GM20000 (cell line): ENCODE measurements at places on chromosomes 1 and 21.

GRCh38 chr21:37338671-37339551 lies 27.7 kb upstream of the DYRK1A start:
- DNase-seq: no peak

- DNase-seq: no peak
These were observed 372.1 kb downstream of the PTPRC start for GRCh38 chr1:199010933-199011332.

- DNase-seq: no peak
These were observed 96.4 kb upstream of the FMN2 start for GRCh38 chr1:239995281-239995680.

DNA sequence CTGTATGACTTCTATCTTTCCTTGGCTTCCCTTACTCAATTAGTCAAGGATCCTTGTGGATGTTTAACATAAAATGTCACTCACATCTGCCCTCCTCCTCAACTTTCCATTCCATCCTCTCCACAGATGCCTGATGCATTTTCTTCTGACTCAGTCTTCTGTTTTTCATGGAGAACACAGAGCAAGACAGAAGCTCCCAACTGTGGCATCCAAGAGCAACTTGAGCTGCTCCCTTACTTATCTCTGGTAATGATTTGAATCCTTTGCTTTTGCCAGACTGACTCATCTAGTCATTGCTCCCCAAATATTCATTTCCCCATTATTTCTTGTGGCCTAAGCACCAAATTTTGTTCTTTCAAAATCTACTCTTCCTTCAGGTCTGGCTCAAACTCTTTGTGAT lies 120.6 kb downstream of the LYPLAL1 start:
- DNase-seq: no peak

DNA sequence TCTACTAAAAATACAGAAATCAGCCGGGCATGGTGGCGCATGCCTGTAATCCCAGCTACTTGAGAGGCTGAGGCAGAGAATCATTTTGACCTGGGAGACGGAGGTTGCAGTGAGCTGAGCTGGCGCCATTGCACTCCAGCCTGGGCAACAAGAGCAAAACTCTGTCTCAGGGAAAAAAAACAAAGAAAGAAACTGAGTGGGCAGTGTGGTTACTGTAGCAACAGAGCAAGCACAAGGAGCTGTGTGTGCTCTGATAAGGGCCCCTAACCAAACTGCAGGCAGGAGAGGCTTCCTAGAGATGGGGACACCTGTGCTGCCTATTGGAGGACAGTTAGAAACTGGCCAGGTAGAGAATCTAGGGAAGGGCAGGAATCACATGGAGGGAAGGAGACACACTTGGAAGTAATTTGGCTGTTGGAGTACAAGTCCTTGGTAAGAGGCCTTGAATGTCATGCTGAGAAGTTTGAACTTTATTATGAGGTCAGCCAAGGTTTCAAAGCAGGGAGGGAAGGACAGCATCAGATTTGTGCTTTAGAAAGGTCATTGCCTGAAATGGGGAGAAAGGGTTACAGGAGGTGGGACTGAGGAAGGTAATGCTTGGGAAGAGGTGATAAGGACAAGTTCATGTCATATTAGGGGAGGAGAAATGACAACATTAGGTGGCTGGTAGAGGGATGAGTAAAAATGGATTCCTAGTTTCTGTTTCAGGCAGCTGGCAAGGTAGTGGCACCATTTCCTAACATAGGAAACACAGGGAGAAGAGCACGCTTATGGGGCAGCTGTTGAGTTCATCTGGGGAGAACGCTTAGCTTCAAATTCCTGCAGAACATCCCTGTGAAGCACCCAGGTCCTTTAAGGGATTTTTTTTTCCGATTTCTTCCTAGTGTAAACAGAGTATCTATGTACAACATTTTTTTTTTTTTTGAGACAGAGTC lies 69.2 kb upstream of the ARTN start:
- no peak for DNase-seq

DNA sequence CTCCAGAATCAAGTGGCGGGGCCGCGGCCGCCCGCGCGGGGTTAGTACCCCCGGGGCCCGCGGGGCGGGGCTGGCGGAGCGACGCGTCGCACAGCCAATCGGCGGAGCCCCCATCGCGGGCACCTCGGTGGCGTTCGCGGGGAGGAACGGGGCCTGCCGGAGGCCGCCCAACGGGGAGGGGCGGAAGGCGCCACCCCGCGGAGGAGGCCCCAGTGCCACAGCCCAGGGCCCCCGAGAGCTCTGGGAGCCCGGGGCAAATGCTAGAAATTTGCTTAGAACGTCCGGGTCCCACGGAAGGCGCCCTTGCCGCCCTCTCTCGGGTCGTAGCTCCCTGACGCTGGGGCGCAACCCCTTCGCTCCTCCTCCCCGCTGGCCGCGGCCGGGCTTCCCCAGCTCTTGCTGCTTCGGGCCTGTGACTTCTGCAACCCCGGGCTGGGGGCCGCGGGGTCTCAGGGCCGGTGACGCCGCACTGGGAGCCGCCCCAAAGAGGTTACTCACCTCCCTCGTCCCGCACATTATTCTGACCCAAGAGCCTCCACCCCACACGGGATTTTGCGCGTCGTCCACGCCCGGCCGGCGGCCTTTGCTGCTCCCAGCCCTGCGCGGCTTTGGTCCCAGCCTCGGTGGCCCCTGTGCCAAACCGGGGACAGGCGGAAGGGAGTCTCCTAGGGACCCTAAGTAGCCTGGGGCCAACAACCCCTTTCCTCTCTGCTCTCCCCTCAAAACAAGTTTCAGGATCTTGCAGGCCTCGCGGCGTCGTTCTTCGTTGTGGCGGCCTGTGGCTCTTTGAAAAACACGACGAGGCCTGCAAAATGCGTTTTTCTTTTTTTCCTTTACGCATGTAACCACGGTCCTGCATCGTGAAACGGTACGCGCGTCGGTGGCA lies at the start of gene RUNX3:
RUNX3 (minus strand) TSS at position 17 of the 886 bp plus-strand sequence. CDS start 408 bp downstream, outside the sequence.
- peak; percentile 99 for DNase-seq
